ENCODE measurements at places on chromosomes 6 and 20.

GRCh38 chr6:89290401-89291155, 24.5 kb downstream of the GABRR2 start:
- DNase-seq: no peak

- no peak for DNase-seq
Observed at GRCh38 chr20:20273286-20273685, 94.6 kb upstream of the INSM1 start.

- DNase-seq: no peak
Observed at GRCh38 chr20:23203310-23203709, 117.2 kb upstream of the CD93 start.

DNA sequence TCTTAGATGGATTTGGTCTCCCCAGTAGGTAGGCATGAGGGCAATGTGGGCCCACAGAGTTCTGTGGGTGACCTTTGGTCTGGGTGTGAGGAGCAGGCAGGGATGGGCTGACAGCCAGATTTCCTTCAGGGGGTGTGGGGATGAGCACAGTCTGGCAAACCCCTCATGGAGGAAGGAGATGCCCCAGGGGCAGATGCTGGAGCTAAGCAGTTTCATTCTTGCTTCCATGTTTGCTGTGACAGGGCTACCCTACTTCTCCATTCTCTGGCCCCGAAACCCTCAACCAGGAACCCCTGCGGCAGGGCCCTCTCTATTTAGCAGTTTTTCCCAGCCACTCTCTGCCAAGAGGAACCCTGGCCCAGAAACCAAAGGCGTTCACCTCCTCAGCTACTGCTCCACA, 40.4 kb downstream of the GCLC start:
- no peak for DNase-seq

- no peak for DNase-seq
Observed at GRCh38 chr20:40980828-40981310, 47.8 kb upstream of the TOP1 start.

DNA sequence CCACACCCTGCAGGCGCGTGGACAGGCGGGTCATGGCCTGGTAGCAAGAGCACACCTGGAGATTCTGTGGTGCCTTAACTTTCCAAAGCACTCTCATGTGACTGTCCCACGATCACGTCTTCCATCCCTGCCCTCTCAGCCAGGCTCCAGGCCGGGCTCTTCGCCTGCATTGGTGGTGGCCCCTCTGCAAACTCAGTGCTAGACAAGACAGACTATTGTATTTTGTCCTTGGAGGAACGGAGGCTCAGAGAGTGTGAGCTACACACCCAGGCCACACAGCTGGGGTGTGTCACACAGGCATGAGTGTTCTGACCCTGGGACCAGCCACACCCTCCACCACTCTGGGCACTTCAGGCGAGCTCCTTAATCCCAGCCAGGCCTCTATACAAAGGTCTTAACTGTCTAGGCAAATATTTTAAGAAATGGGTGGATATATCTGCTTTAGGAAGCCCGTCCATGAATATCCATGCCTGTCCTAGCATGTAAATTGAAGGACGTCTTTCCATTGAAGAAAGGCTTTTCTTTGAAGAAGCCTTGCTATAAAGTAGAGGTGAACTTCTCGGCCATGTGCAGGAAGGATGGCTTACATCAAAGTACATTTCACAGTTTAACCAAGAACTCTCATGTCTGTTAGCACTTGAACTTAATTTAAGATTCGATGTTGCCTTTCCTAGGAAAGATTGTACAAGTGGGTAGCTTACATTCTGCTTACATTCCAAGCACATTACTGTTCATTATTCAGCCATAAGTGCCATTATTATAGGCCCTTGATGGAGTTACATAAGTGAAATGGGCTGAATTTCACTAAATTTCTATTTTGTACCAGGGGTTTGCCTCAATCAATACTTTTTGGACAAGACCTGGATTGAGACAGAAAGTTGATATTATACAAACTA, 263.9 kb downstream of the DLL1 start:
- no peak for DNase-seq

GRCh38 chr6:105493736-105494135, 90.9 kb upstream of the PREP start:
- no peak for DNase-seq

GRCh38 chr6:47944846-47945245, 163.0 kb downstream of the OPN5 start:
- DNase-seq: no peak

GRCh38 chr6:36651659-36652379, 26.7 kb upstream of the CDKN1A start:
- DNase-seq: no peak

DNA sequence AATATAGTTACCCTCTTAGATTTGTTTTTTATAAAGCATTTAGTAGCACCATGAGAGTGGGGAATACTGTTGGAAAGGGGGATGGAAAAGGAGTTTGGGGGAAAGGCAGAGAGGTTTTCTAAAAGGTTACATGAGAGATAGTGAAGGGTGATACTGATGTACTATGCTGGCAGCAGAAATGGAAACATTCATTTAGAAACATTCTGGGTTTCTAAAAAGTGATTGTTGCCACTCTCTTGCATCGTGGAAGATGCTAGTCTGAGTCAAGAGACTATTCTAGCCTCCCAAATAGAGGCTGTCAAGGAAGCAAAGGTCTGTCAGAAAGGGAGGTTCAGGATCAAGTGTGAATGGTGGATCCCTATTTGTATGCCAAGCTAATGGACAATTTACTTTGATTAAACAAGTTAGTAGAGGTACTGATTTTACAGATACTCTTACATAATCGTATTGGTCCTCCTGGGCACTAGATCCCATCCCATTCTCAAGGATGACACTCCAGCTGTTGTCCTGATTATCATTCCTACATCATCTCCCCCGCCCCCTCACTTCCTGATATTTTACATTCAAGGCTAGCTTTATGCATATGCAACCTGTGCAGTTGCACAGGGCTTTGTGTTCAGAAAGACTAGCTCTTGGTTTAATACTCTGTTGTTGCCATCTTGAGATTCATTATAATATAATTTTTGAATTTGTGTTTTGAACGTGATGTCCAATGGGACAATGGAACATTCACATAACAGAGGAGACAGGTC, 15.4 kb upstream of the ABT1 start:
- no peak for DNase-seq

GRCh38 chr6:1524040-1524480, 85.7 kb upstream of the FOXC1 start:
- no peak for DNase-seq

GRCh38 chr6:84633771-84634170, 130.6 kb downstream of the TBX18 start:
- DNase-seq: no peak
